Ureter (tissue), 1 donor: ENCODE measurements at places on chromosomes 5 and 9. TPM values are rescaled to one million over a fixed set of nuclear protein-coding genes. Genes with fewer than 3 reads are reported as not detected.
A peak's percentile ranks its signal among the peaks of the same experiment; 100 is the strongest.

DNA sequence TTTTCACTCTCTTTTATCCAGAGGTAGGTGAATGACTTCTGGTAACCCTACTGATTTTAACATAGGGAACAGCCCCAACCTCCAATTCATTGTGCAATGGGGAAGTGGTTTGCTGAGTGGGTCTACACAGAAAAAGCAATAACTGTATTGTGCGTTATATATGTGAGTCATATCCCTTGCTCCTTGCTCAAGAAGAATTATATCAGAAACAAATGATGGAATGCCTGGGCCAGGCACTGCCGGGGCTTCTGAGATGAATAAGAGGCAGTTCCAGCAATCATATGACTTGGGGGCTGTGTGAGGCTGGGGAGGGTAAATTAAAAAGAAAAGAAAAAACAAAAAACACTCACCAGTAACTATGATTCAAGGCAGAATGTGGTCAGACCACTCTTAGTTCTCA, 79.2 kb upstream of the ABCA1 start:
- DNase-seq = no peak

GRCh38 chr9:27572918-27573633, at the start of gene C9orf72:
Gene C9orf72 (minus strand): TSS chr9:27573481. CDS start chr9:27567120, 6,361 bp downstream.
- DNase-seq = peak; percentile 87

DNA sequence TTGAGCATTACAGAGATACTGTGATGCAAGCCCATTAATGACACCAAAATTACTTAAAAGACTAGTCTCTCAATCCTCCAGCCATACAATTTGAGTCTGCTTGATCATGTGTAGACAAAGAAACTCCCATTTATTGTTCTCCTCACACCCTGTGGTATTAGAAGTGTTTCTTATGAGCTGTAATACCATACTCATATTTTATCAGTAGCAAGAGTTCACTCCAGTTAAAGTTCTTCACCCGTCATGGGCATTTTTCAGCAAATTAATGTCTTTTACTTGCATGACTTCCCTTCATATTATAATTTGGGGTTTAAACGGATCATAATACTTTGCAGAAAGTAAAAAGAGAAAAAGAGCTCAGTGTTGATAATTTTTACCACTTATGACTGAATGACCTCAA, 242.9 kb downstream of the BNC2 start:
- DNase-seq = no peak

DNA sequence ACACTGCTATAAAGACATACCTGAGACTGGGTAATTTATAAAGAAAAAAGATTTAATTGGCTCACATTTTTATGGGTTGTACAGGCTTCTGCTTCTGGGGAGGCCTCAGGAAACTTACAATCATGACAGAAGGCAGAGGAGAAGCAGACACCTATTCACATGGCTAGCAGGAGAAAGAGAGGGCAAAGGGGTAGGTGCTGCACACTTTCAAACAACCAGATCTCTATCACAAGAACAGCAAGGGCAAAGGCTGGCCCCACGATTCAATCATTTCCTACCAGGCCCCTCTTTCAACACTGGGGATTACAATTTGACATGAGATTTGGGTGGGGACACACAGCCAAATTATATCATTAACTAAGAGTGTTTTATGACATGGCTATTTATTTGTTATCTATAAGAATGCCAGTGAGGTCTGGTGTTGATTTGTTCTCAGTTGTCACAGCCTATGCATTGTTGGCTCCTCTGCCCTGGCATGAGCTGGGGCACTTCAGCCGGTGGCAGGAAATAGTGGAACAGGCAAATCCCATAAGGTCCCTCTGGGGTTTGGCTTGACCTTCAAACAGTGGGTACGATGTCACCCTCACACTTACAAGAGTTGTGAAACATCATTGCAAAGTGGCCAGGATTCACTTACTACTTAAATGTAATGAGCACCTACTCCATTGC, 44.1 kb downstream of the SPARC start:
- DNase-seq = no peak

DNA sequence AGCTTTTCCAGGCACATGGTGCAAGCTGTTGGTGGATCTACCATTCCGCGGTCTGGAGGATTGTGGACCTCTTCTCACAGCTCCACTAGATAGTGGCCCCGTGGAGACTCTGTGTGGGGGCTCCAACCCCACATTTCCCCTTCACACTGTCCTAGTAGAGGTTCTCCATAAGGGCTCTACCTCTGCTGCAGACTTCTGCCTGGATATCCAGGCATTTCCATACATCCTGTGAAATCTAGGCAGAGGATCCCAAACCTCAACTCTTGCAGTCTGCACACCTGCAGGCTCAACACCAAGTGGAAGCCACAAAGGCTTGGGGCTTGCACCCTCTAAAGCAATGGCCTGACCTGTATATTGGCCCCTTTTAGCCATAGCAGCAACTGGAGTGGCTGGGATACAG, 283.4 kb upstream of the KLF4 start:
- DNase-seq = no peak

DNA sequence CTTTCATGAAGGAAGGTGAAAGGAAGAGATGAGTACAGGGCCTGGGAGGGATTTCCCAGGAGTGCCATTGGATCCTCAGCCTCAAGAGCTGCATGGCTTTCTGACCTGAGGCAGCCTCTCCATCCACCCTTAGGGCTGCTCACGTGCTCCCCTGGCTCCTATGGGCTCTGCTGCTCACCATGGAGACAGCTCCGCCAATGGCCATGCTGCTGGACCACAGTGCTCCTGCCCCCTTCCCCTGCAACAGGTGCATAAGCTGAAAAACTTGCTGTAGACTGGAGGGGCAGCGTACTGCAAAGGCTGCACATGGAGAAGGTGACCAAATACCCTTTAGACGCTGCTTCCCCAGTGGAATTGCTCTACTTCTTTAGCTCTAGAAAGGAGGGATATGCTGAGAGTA, 112.7 kb upstream of the PANK3 start:
- DNase-seq = no peak

- DNase-seq = no peak
Measured at GRCh38 chr5:143657647-143658285, 154.2 kb upstream of the HMHB1 start.

GRCh38 chr5:39215857-39216256, 3.5 kb downstream of the FYB1 start:
- no peak for DNase-seq

DNA sequence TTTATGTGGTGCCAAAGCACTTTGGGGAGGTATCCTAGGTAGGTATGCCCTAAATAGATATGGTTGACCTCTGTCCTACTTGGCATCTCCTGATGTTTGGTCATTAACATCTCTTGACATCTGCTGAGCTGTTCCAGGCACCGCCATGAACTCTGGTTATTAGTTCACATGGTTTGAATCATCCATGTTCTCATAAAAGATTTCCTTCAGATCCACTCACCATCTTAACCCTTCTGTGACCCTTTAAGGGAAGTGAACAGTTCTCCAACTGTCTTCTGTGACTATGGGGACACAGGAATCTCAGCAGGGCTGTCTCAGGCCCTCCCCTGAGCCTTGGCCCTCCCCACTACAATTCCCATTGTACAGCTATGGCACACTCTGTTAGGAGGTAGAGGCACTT, 167.7 kb downstream of the CDH6 start:
- no peak for DNase-seq

DNA sequence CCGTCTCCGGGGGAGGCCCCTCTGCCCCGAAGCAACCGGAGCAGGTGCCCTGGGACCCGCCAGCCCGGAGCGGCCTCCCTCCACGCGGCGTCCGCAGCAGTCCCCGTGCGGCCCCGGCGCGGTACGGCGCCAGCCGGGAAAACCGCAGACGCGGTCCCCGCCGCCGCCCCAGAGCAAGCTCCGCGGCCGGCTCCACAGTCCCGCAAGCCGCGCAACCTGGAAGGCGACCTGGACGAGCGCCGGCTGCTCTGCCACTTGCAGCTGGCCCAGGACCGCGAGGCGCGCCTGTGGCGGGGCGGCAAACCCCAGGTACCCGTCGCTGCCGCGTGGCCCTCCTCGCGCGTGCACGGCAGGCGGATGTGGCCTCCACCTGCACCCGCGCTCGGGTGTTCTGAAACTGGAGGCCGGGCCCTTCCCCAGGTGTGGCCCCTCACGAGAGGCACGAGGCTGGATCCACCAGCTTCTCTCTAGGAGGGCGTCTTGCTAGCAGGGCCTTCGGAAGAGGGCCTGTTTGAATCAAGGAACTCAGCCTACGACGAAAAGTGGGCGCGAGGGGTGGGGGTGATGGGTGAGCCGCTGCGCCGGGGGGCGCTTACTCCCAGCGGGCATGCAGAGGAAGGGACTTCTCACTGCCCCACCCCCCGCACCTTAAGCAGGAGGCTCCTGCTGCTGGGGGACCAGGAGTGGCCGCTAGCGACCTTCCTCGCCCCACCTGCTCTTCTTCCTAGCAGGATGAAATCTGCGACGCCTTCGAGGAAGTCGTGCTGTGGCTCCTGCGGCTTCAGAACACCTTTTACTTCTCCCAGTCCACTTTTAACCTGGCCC, 602 bp downstream of the CCNI2 start:
- DNase-seq = no peak

GRCh38 chr9:8259028-8259427, 459.4 kb upstream of the DMAC1 start:
- DNase-seq = no peak

DNA sequence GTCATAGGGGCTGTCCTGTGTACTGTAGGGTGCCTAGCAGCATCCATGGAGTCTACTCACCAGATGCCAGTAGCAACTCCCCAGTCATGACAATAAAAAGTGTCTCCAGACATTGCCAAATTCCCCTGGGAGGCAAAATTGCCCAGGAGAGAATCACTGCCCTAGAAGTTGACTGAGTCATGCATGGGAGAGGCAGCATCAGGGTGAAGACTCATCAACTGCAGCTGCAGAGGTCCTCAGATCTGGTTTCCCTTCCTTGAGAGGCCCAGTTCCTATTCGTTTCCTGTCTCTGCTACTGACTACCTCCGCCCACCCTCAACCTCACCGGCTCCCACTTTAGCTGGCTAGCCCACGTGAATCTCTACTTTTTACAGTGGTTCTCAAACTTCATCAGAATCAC, 88.6 kb upstream of the AGXT2 start:
- no peak for DNase-seq

GRCh38 chr9:25891527-25891926, 213.3 kb upstream of the TUSC1 start:
- no peak for DNase-seq

DNA sequence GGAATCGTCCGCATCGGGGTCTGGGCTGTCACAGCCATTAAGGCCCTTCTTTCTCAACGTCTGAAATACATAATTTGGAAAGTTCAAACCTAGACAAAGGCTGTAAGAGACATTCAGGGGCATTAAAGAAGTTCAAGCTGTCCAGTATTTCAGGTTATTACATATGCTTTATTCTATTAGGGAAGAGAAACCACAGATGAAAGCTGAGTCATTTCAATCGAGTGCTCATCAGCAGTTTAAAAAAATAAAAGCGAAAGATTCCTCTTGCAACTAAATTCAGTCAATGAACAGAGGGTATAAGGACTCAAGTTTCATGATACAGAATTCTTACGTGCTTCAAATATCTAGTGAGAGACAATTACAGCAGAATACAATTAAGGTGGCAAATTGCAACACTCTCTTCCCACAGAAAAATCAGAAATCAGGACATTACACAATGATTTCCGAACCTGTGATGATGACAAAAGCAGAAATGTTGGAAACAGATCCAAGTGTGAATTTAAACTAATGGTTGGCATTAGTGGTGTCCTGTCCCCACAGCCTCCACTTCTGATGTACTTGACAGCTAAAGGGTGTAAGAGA, 121.6 kb downstream of the MEF2C start:
- no peak for DNase-seq

- no peak for DNase-seq
Measured at GRCh38 chr9:120257483-120257882, 322.5 kb downstream of the CDK5RAP2 start.

DNA sequence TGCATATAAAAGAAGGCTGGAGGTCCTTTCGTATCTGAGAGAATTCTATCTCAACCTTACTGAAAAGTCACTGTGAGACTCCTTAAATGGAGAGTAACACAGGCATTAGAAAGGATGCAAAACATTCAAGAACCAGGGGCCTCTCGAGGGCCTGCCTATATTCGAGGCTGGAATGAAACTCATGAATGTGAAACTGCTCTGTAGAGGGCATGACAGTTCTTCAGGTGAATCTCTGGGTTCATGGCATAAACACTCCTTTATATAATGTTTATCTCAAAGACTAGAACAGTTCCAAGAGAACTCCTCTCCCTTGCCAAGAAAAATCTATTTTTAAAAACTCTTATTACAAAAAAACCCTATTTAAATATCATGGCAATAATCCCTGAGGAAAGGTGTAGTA, 113.9 kb downstream of the SEC61B start:
- no peak for DNase-seq

GRCh38 chr9:134560654-134561053, 80.9 kb upstream of the COL5A1 start:
- peak; percentile 5 for DNase-seq

GRCh38 chr5:73395256-73395655, 53.3 kb downstream of the FOXD1 start:
- no peak for DNase-seq

DNA sequence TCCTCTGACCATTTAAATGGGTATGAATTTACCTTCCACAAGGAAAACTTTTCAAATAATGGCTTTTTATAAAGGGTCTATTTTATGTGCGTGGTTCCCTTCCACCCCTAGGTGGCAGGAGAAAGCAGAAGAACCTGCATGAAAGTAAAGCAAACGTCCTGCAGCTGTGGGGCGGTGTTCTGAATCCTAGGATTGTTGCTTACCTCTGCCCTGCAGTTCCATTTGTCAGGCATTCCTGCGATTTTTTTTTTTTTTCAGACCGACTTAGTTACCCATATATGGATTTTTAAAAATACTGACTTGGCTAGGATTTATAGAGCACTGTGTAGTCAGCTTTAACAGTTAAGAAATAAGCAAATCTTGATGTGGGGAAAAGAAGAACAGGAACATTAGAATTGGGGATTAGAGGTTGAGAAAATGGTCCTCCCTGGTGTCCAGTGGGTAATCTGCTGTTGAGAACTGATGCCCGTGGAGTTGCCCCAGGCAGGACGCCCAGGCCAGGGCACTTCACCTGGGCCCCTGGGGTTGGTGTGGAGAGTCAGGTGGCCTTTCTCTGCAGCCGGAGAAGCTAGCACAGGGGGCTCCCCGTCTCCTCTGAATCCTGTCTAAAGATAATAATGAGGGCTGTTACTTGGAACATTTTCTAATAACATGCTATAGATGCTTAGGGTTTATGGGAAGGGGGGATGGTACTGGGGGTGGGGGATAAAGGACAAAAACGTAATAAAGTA, 30.4 kb upstream of the LTC4S start:
- peak; percentile 67 for DNase-seq

- DNase-seq = peak; percentile 55
Measured at GRCh38 chr9:19028835-19029451, 4.1 kb downstream of the SAXO1 start.

The IRX4 gene
- not detected for total RNA-seq

The S100Z gene
- not detected for total RNA-seq

The C9 gene
- total RNA-seq = not detected

The CAMK4 gene
- total RNA-seq = 3.0 TPM

The UTP15 gene
- 31.8 TPM for total RNA-seq

The PCBD2 gene
- 13.8 TPM for total RNA-seq

The MSANTD3 gene
- 12.3 TPM for total RNA-seq

The SLC6A18 gene
- not detected for total RNA-seq

The KIAA1958 gene
- total RNA-seq = 12.2 TPM

The FABP6 gene
- 6.2 TPM for total RNA-seq
